ENCODE measurements at places on chromosomes 2 and 18.

- peak; percentile 33 for DNase-seq
Measured at GRCh38 chr2:168119515-168120141, 127.8 kb downstream of the STK39 start.

DNA sequence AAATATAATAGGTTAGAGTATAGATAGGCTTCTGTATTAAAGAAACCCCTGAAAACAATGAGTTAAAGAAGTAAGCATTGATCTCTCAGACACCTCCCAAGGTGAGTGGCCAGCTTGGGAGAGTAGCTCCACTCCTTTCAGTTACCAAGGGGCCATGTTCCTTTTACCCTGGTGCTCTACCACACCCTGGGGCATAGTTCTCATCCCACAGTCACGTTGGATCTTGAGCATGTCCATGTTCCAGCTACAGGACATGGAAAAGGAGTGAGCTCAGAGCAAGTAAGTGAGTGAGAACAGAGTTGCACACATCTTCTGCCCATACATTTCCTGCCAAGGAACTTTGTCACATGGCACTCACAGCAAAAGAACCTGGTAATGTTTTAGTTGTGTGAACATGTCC is 325.9 kb upstream of the SLC39A10 start:
- DNase-seq: no peak

DNA sequence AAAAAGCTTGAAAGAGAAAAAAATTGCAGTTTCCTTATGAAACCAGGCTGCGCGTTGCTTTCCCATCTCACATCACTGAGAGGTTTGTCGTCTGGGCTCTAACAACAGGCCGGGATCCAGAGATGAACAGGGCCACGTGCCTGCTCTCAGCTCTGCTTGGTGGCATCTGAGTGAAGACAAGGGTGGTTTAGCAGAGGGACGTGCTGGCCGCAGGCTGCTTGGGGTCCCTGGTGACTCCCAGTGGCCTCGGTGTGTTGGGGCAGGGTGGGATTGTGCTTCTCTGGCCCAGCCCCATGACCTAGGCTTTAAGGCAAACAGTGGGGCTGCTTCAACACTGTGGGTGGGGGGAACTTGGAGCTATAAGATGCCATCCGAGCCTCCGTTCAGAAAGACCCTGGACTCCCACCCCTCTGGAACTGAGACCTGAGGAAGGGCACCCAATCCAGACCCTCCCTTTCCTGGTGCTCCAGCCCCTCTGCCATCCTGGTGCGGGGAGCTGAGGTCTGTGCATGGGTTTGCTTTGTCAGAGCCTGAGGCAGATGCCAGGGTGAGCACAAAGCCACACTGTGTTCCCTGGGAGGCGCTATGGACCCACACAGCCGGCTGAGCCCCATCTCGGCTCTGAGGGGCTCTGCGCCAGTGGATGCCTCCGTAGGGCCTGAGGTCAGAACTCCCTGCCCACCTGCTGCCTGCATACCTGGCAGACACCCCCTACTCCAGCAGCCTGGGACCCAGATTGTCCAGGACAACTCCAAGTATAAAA is 18.4 kb upstream of the HPCAL1 start:
- no peak for DNase-seq

DNA sequence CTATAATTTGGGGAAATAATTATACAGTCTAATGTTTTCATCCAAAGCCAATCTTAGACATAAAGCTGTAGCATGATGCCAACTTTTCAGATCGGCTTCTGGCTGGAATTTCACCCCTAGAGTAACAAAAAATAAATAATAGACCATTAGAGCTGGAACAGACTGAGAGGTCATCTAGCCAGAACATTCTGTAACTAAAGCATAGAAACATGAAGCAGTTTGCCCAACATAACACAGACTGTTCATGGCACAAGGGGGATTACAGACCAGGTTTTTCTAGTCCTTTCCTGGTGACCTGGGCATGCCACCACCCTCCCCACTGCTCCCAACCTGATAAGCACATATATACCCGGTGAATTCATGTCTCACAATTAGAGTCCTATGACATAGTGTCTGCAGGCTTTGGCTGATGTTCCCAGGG is 116.4 kb upstream of the PPP1CB start:
- DNase-seq: no peak

DNA sequence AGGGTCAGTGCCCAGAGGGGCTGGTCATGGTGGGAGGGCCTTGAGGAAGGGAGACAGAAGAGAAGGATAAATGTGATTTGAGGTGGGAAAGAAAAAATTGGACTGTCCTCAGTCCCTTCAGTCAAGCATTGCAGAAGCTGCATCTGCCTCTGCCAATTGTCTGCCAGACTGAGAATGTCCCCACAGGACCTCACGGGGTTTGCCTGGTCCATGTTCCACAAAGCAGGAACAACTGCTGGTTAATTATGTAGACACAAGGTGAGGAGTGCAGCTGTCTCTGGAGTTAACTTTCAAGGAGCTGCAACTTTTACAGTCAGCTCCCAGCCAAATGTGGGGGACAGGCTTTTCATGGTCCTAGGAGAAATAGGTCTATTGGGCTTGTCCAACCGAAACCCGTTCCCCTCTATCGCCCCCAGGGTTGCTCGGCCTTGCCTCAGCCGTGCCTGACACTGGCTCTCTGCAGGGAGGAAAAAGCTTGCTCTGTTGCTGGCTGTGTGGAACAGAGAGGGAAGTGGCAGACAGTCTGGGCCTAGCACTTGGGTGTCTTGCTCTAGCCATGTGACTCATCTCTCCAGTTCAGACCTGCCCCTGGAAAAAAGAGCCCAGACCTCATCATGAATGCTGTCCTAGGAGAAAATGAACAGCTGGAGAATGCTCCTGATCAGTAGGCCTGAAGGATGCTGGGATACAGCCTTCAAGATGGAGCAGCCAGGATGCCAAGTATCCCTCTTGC is 31.1 kb upstream of the PAX8 start:
- no peak for DNase-seq

DNA sequence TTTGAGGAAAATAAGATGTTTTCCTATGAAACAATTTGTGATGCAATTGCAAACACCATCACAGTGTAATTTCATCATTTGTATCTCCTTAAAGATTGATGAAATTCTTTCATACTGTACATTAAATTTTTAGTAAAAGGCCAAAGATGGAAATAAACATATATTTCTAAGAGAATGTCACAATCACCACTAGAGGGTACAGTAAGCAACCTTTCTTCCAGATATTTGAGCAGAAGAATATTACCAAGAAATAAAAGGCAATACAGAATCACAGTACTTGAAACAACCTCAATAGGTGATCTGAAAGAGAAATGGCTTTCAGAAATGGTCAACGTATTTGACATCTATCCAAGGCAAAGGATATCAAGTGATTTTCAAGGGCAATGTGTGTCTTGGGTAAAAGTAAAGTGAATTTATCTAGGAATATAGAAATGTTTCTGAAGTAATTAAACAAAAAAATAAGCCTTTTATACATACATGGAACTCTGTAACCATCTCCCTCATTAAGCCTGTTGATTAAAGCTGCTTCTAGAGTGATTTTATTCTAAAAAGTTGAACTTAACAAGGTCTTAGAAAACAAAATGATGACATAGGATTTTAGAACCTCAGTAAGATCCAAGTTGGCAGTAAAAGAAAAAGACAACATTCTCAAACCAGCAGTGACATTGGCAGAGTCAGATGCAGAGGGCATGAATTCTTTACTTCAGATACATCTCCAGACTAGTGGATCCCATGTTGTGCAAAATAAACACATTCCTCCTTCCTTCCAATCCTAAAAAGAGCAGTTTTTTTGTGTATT is 90.3 kb upstream of the SESTD1 start:
- DNase-seq: no peak

DNA sequence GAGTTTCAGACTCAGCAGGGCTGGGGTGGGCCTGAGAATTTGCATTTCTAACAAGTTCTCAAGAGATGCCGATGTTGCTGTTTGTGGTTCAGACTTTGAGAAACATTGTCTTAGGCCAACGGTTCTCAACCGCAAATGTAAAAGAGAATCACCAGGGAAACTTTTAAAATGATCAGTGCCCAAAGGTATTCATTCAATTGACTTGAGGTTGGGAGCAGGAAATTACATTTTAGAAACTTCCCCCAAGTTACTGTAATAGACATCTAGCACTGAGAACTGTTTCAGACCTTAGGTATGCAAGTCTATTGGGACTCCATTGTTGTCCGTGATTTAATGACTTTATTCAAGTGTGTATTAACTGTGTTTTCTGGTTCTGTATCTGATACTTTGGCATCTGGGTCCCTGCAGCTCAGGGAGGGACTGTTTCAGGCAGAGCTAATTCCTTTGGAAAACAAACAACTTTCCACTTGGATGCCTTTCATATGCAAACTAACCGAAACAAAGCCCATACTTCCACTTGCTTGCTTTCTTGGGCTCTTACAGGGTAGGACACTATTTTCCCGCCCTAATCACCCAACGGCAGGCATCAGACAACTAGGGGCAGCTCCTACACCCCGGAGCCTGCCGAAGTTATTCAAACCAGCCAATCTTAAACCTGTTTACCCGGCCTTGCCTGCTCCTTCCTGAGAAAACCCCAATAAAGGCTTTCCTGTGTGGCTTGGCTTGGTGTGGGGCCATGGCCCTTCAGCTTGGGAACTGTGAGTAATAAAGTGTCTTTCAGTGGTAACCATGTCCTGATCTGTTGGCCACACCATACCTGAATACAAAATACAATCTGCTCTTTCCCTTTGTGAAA is 97.6 kb downstream of the POLE4 start:
- no peak for DNase-seq

DNA sequence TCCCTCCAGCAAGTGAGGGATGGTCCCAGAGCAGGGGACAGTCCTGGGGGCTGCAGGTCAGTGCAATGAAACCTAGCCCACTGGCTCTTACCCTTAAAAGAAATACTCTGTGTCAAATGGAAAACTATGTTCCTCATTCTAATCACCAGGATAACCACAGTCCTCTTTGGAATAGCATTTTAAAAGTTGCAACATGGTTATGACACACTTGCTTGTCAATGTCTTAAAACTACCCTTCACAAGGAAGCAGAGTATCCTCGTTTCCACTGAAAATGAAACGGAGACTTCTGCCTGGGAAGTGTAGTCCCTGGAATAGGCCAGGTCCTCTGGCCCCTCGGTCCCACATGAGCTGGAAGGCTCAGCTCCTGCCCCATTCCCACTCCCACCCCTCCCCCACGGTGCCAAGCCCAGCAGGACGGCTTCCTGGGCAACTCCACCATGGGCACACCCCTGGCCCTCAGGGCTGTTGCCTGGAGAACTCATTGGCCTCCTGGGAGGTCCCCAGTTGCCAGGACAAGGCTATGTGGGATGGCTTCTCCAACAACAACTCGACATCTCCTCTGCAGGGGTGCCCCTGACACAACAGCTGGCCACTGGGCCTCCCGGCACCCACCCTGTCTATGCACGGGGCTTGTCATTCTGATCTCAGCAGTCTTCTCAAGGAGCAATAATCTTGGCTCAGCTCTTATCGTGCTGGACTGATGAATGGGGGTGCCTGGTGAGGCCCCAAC is 38.3 kb upstream of the ST3GAL5 start:
- no peak for DNase-seq

Measured in NCI-H1436 (cell line).